Tibial artery (tissue), 4 donors: ENCODE measurements at places on chromosomes 3 and 15.

GRCh38 chr15:57596978-57597377, 5.3 kb downstream of the MYZAP start:
- DNase-seq, result no peak

DNA sequence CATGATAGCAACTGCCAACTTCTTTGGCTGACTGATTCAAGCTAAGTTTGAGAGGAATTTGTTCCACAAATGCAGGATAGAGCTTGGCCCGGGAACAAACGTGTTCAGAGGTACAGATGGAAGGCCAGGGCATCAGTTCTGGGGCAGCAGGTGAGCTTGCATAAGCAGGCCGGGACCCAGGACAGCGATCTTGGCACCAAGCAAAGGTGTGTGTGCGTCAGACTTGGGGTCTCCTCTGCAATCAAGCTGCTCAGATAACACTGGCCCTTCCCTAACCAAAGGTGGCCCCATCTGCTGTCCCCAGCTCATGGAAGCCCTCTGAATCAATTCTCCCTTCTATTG, 155.6 kb downstream of the MEGF11 start:
- DNase-seq, result peak; percentile 23

GRCh38 chr3:159486580-159486979, 502.1 kb upstream of the IL12A start:
- DNase-seq, result no peak

GRCh38 chr15:90338532-90338931, 13.6 kb upstream of the ZNF774 start:
- DNase-seq, result no peak

DNA sequence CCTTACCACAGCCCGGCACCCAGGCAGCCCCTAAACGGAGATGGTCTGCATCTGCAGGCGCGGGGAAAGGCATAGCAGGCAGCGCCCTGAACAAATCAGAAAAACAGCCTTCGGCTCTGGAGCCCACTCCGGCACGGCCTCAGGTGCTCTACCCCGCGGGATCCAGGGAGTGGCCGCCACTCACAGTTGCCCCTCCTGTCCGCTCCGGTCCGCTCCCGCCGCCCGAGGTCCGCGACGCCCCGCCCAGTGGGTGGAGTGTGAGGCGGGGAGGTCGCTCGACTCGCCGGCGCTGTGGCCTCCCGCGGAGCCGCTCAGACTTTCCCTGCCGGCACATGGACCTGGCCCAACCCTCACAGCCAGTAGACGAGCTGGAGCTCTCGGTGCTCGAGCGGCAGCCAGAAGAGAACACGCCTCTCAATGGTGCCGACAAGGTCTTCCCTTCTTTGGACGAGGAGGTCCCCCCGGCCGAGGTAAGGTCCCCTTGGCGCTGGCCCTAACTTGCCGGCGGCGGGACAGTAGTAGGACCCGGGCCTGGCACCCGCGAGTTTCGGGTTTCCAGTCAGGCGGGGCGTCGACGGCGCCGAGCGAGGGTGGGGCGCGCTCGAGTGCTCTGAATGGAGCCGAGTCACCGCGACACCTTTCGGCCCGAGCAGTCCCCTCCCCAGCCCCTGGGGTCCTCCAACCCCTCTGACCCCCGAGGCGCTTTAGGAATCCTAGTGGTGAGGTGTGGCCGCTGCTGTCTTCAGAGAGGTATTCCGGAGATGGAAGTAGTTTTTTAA, at the start of gene C3orf52:
C3orf52 (plus strand) TSS at position 314 of the 779 bp plus-strand sequence; CDS start at position 333, 19 bp downstream.
- DNase-seq, result peak; percentile 90

DNA sequence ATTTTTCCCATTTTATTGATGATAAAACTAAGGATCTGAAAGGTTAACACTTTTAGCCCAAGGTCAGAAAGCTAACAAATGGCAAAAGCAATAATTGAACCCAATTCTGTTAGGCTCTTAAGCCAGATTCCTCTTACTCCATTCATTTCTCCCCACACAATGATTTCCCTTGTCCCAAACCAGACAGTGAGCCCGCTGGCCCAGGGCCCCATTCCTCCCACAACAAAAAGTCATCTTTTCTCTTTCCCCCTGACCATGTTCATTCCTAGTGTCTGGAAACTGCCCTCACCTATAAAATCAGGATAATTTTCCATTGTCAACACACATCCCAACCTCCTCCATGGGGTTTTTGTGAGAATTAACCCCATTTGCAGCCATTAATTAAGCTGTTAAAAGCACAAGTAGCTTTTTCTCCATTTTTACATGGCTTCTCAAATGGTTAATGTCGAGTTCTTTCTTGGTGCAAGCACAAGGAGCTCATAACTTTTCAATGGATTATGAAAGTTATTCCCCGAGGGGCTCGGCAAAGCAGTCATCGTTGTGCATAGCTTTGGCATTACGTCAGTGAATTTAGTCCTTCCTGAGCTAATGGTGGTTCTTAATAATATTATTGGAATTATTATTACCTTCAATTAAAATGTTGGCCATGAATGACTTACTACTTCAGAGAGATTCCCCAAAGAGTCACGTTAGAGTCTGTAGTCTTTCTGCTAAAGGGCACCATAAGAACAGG, 151.0 kb upstream of the WNT5A start:
- no peak for DNase-seq

DNA sequence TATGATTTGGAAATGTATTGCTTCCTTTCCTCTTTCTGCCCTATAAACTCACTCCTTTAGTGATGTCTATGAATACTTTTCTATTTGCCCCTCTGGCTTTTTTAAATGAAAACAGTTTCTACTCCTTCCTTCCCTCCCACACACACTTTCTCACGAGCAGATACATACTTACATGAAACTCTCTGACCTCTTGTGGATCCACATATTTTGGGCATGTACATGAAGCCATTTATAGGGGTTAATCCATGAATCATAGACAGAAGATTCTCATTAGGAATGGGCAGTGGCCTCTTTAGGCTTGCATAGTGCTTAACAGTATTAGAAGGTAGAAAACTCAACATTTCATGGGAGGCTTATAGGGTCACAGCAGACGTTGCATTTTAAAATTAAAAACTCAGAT, 24.8 kb downstream of the ANAPC13 start:
- no peak for DNase-seq

DNA sequence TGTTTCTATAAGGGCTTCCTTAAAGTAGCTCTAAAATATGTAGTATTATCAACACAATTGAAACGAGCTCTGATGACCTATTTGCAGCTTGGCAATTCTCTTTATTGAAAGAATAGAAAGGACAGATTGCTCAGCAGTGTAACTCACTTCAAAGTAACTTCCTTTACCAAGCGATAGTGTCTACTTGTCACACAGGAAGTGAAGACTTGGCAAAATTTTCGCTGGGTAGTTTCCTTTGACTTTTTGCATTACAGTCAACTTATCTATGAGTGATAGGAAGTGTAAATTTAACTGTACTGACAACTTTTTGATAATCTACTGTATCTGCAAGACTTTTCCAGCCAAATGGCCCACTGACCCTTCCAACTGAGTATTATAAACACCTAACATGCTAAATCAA, 22.8 kb downstream of the SLC9A9 start:
- no peak for DNase-seq

DNA sequence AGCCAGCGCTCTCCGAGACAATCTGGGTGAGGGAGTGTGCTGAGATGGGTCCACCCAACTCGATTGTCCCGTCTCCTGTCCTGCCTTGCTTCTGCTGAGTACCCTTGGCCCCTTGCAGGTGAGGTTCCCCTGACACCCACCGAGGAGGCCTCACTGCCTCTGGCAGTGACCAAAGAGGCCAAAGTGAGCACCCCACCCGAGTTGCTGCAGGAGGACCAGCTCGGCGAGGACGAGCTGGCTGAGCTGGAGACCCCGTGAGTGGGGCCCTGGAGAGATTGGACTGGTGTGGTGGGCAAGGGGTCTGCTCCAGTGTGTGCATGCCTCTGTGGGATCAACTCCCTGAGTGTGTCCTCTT, 23.6 kb downstream of the NBEAL2 start:
- no peak for DNase-seq

GRCh38 chr3:52396011-52396906, 48.6 kb downstream of the SEMA3G start:
- DNase-seq, result no peak

GRCh38 chr3:24019585-24019984, 74.5 kb downstream of the NR1D2 start:
- DNase-seq, result no peak

- no peak for DNase-seq
These were observed 44.6 kb downstream of the NME9 start for GRCh38 chr3:138284957-138285477.

DNA sequence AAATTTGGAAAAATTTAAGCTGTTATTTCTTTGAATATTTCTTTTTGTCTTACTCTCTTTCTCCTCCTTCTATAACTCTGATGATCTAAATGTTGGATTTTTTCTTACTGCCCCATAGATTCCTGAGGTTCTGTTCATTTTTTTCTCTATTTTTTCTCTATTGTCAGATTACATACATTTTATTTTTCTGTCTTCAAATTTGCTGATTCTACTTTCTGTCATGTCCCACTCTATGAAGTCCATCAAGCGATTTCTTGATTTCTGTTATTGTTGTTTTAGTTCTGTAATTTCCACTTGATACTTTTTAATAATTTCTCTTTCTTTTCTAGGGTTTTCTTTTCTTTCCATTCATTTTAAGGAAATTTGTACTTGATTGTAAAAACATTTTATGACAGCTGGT, 83.7 kb upstream of the THRB start:
- DNase-seq, result no peak

GRCh38 chr3:152826476-152826875, 8.5 kb upstream of the P2RY1 start:
- DNase-seq, result no peak

DNA sequence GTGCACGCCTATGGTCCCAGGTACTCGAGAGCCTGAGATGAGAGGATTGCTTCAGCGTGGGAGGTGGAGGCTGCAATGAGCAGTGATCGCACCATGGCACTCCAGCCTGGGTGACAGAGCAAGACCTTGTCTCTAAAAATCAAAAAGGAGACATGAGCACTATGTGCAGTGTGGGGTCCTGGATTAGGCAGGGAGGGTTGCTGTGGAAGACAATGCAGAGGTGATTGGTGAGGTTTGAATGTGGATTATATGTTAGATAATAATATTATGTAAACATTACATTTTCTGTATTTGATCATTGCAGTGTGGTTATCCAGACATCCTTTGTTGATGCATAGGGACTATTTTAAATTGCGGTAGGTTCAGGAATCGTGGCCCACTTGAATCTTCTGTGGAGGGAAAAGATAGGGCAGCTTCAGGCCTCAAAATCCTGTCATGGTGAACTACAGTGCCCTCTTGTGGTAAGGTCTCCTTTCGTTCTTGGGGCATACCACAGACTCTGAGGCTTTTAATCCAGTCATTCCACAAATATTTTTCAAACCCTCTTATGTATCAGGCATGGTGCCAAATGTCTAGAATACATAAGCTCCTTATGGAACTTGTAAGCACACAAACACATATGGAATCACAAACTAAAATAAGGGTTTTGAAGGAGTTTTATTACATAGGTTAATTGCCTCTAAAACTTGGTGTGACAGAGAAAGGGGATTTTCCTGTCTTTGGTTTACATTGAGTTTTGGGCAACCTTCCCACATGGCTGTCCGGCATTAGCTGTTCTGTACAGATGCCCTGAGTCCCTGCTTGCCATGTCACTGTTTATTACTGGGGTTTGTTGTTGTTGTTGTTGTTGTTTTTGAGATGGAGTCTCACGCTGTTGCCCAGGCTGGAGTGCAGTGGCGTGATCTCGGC, 37.7 kb downstream of the GPD1L start:
- peak; percentile 42 for DNase-seq

- DNase-seq, result no peak
These were observed 175.5 kb upstream of the RORA start for GRCh38 chr15:61404567-61404966.

GRCh38 chr15:34973512-34973911, 4.0 kb upstream of the AQR start:
- DNase-seq, result no peak

DNA sequence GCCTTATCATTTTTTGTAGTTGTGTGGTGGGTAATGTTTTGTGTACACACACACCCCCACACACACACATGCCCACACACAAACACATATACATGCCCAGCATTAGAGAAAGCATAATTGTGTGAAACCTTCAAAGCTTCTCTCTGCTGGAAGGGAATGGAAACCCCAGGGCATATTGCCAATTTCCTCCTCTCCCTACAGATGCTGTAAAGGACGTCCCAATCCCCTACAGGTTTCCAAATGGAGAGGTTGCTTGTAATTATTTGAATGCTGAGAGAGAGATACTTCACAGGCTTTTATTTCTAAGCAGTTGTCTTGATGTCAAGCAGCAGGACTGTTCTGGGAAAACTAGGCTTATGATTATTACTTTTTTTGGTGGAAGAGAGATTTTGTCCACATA, 23.0 kb upstream of the CCK start:
- no peak for DNase-seq

GRCh38 chr3:175428466-175428865, 569.3 kb downstream of the NAALADL2 start:
- no peak for DNase-seq

DNA sequence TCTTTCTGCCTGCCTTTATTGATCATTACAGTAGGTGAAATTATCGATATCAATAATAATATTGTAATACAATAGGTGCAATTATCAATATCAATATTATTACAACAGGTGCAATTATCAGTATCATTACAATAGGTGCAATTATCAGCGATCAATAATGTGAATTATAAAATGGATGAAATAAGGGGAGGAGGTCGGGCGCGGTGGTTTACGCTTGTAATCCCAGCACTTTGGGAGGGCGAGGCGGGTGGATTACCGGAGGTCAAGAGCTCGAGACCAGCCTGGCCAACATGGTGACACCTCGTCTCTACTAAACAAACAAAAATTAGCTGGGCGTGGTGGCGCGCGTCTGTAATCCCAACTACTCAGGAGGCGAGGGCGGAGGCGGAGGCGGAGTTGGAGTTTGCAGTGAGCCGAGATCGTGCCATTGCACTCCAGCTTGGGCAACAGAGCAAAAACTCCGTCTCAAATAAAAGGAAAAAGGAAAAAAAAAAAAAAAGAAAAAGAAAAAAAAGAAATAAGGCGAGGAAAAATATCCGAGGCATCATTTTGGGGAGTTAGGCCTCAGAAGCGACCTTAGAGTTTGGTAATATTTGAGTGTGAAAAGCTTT, 611 bp upstream of the BNIP2 start:
- DNase-seq, result peak; percentile 94

DNA sequence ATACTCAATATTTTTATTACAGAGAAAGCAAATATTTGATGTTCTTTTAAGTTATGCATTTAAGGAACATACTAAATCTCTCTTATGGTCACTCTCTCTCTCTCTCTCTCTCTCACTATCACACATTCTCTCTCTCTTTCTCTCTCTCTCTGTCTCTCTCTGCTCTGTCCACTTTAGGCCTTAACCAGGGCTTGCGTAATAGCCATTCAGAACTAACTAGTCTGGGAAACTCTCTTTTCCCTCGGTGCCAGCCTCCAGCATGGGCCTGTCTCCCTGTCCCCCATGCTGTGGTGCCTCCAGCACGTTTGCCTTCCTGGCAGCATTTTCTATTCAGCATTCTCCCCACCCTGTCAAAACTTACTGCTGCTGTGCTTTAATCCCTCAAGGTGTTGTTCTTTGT, 389.7 kb downstream of the ROBO1 start:
- DNase-seq, result no peak
